NCI-H2227 treated with DMSO at 0.1 percent for 48 hours (cell line): ENCODE measurements at places on chromosomes 13 and 19.
A peak's percentile ranks its signal among the peaks of the same experiment; 100 is the strongest.

DNA sequence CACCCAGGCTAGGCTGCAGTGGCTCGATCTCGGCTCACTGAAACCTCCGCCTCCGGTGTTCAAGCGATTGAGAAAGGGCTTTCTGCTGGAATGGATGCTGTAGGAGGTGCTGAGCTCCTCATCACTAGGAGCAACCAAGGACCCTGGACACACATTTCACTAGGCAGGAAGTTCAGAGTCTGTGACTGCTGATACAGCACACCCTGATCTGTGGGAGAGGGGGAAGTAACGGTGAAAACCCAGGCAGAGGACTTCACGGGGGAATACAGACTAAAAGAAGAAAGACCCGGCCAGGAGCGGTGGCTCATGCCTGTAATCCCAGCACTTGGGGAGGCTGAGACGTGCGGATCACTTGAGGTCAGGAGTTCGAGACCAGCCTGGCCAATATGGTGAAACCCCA is 11.9 kb upstream of the NOTCH3 start:
- no peak for DNase-seq

DNA sequence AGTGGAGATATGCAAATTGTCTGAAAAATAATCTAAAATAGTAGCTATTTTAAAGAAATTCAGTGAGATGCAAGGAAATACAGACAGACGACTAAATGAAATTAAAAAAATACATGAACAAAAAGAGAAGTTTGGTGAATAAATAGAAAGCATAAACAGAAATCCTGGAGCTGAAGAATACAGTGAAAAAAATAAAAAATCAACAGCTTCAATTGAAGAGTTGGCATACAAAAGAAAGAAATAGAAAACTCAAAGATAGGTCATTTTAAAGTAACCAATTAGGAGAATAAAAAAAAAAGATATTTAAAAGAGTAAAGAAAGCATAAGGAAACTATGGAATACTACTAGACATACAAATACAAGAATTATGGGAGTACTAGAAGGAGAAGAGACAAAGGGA is 2191.5 kb upstream of the PCDH20 start:
- DNase-seq = no peak

- no peak for DNase-seq
These were observed 38.9 kb downstream of the CAPN12 start for GRCh38 chr19:38705197-38706019.

DNA sequence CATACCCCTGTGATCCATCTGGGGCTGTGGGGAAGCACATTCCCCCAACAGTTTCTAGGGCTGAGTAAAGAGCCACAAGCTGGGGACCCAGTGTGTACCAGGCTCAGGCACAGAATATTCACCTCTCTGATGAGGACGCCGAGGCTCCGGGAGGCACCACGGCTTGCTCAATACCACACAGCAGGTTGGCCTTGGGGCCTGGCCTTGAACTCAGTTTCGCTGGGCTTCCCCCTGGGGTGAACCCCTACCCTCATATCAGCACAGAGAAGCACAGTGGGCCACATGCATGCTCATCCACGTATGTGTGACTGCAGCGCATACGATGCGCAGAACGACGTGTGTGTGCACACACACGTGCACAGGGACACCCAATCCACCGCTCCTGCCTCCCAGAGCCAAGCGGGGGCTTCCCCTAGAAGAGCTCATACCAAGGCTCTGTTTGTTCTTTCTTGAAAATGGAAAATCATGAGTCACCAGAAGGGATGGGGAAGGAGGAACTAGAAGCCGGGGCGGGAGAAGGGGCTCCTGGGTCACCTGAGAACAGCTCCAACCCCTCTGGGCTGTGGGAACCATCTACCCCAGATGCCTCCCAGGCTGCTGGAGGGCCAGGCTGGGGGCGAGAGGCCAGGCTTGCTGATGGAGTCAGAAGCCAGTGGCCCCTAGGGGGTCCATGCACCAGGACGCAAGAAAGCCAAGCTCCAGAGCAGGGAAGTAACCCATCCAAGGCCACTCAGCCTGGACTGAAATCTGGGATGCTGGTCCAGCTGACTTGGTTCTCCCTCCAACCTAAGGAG is 4.9 kb upstream of the PDE4C start:
- DNase-seq = no peak

GRCh38 chr13:99809926-99810325 is 161.6 kb downstream of the ZIC5 start:
- no peak for DNase-seq

GRCh38 chr19:57954996-57955395 is 7.5 kb upstream of the ZNF256 start:
- no peak for DNase-seq

DNA sequence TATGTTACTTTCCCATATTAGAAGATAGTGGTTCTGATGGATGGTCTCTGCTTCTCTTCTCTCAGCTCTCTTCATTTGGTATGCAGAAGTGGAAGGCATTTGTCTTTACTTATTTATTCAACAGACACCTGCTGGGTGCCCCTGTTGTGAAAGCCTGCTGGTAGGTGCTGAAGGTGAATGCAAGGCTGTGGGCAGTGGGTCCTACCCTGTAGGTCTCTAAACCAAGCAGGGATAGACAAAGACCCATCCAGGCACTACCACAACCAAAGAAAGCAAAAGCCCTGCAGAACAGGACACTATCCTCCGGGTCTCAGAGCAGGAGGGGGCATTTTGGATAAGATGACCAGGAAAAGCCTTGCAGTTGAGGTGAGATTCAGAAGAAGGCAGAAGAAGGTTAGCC is 106.1 kb downstream of the STARD13 start:
- no peak for DNase-seq

- DNase-seq = no peak
These were observed 292.2 kb upstream of the SLC10A2 start for GRCh38 chr13:103358255-103358932.

GRCh38 chr19:10936661-10937084 is 8.1 kb downstream of the TIMM29 start:
- peak; percentile 62 for DNase-seq

DNA sequence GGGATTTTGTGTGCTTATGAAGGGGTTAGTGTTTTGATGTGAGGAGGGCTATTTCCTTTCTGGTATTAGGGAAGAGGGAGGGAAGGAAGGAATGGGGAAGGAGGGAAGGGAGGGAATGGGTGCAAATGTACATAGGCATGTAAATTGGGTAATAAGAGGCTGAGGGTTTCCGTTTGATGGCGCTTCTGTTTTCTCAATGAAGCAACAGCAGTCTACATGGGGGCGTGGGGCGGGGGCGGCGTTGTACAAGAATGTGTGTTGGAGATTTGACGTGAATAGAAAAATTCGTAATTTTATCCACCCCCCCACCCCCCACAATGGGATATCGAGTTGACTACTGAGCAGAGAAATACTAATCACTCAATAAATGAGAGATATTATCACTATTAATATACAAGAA is 52.5 kb downstream of the PDS5B start:
- no peak for DNase-seq

DNA sequence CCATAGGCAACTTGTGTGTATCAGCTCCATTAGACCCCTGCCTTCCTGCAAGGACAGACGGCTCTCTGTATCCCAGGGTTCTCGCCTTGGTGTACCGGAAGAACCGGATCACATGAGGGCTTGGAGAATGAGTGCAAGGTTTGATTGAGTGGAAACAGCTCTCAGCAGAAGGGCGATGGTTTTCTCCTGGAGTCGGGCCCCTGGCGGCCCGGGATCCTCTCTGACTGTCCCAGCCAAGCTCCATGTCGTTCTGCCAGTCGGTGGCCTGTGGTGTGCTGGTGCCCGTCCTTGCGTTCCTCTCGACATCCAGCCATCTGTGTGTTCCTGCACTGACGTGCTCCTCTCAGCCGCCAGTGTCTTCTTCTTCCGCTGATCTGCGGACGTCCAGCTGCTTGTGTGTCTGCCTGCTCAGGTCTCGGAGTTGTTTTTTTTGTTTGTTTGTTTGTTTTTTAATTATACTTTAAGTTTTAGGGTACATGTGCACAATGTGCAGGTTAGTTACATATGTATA is 16.1 kb downstream of the LILRB1 start:
- no peak for DNase-seq

DNA sequence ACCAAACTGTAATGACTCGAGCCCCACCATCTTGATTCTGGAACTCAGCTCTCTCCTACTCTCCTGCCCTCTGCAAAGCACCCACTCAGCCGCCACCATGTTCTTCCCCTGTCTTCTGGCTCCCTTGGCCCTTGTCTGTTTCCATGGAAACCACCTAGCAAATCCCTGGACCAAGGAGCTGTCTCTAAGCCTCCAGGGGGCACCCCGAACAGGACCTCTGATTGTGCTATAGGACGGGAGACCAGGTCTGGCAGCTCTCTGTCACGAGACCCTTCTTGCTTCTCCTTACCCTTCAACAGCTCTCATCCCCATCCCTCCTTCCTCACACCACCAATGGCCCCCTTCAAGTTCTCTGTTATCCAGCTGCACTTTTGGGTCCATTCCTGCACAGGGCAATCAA is 277.7 kb upstream of the ZNF507 start:
- no peak for DNase-seq

- DNase-seq = no peak
These were observed 445.0 kb downstream of the MYO16 start for GRCh38 chr13:109074436-109074835.

GRCh38 chr13:50580684-50581305 is 262.7 kb downstream of the DLEU7 start:
- DNase-seq = no peak

- DNase-seq = no peak
These were observed 15.9 kb downstream of the SUGP1 start for GRCh38 chr19:19304186-19304965.

DNA sequence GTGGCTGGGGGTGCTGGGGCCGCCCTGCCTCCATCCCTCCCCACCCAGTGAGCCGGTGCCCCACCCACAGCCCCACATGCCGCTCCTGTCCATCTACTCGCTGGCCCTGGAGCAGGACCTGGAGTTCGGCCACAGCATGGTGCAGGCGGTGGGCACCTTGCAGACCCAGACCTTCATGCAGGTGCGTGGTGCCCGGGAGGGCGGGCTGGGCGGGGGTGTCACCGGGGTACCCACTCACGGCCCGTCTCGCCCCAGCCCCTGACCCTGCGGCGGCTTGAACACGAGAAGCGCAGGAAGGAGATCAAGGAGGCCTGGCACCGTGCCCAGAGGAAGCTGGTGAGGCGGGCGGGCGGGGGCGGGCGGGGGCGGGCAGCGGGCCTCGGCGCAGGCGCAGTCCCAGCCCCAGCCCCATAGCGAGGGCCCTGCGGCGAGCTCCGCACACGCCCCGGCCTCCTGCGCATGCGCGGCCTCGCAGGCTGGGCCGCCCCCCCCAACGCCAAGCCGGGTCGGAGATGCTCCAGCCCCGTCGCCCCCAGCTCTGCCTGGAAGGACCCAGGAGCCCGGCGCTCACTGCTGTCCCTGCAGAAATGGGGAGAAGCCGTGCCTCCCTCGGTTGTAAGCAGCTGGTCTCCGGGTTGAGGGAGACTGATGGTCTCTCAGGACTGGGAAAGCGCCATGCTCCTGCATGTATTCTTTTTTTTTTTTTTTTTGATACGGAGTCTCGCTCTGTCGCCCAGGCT is 7.7 kb downstream of the ARHGAP45 start:
- DNase-seq = peak; percentile 59

GRCh38 chr19:5536337-5536894 is 31.3 kb downstream of the TINCR start:
- DNase-seq = peak; percentile 86

GRCh38 chr19:7637374-7638256 is 705 bp downstream of the STXBP2 start:
- DNase-seq = no peak

GRCh38 chr13:111902726-111903125 is 164.2 kb upstream of the SOX1 start:
- DNase-seq = no peak

- no peak for DNase-seq
These were observed 3.5 kb upstream of the CNOT3 start for GRCh38 chr19:54133957-54134590.

GRCh38 chr13:53020764-53021335 is 7.8 kb upstream of the OLFM4 start:
- no peak for DNase-seq

- DNase-seq = no peak
These were observed 52.1 kb downstream of the FLT1 start for GRCh38 chr13:28442839-28443238.

GRCh38 chr13:56986121-56986520 is 154.6 kb upstream of the PRR20A start:
- no peak for DNase-seq

GRCh38 chr13:98508280-98508679 is 68.6 kb downstream of the STK24 start:
- DNase-seq = no peak

GRCh38 chr19:47002106-47002766 is 17.4 kb upstream of the NPAS1 start:
- DNase-seq = no peak

DNA sequence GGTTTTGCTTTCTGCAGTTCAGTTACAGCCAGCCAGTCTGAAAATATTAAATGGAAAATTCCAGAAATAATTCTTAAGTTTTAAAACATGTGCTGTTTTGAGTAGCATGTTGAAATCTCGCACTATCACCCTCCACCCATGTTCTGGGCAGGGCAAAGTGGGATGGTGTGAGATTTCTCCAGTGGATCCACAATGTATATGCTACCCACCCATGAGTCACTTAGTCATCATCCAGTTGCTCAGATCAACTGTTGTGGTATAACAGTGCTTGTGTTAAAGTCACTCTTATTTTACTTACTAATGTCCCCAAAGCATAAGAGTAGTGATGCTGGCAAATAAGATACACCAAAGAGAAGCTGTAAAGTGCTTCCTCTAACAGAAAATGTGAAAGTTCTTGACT is 56.4 kb downstream of the CYSLTR2 start:
- DNase-seq = no peak

GRCh38 chr13:87779426-87779825 is 108.3 kb downstream of the SLITRK5 start:
- DNase-seq = no peak

DNA sequence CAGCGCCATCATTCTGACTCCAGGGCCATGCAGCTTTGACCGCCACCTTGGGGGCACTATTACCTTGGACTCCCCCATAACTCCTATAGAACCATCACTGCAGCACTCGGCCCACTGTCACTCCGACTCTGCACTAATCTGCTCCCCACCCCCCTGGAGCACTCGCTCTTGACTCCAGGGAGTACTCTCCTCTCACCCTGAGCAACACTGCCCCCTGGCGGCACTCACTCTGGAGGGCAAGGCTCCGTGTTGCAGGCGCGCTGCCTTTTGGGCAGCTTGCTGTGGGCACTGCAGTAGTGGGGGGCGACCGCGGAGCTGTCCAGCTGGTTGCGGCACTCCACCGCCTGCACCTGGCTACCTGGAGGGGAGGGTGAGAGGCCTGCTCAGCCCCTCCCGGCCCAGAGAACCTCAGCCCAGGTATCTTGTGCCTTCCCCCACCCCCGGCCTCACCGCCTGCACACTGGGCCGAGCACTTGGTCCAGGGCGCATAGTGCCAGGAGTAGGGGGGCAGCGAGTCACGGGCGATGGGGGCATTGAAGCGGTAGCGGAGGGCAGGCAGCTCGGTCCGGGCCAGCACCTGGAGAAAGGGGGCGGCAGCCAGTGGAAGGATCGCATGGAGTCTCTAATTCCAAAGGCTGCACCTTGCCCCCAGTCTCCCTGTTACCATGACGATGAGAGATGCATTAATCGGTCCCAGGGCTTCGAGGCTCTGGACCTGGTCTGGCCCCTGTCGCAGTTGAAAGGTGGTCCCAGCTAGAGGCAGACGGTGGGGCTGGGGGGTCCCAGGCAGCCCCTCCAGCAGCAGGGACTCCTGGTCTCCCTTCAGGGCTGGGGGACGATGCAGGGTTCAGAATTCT is 8.9 kb upstream of the MYO1F start:
- peak; percentile 3 for DNase-seq

- no peak for DNase-seq
These were observed 2.0 kb upstream of the TSHZ3 start for GRCh38 chr19:31351056-31351854.
